ENCODE measurements at places on chromosomes 4 and X.

DNA sequence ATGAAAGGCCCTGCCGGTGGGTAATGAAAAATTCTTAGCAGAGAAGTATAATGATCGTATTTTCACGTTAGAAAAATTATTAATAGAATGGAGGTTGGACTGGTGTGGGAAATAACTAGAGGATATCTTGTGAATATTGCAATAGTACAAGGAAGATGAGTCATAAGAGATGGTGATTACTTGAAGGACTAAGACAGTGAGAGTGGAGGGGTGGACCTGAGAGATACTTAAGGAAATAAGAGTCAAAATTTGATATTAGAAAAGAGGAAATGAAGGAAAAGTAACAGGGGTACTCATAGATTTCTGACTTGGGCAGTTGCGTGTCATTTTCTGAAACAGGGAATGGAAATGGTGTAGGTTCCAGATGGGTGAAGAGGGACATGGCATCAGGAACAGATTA lies 1.7 kb upstream of the USP53 start:
- DNase-seq: no peak

DNA sequence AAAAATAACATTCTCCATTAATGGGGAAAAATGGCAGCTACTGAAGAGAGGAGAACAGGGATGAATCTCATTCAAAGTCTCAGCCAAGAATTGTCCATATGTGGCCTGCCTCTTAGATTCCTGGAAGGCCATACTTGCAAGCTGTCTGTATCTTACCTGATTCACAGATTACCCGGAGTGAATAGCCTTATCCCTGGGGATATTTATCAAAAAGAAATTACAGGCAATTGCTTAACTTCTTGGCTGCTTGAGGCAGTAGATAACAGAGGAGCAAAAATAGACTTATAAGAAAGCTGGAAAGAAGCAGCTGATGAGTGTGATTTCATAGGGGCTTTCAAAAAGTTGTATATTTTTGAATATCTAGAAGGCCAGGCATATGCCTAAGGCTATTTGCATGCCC lies 68.8 kb upstream of the PPP1R2C start:
- DNase-seq: no peak

GRCh38 chr4:145887241-145887991 lies 51.2 kb downstream of the ZNF827 start:
- DNase-seq: no peak

GRCh38 chrX:20988118-20988517 lies 386.1 kb upstream of the CNKSR2 start:
- DNase-seq: no peak

DNA sequence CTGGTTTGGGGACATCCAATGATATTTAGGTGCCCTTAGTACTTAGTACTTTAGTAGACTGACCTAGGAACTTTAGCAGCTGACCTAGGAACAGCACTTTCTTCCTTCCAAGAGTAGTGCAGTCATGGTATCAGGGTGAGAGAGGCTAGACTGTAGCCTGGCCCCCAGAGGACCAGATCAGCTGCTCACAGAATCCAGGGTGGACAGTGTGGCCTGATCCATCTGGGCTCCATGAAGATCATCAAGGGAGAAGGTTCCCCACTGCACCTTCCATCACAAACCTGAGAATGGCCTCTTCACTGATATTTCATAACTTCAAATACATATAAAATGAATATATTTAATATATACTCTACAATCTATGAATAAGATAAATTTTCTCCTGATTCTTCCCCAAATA lies 59.0 kb upstream of the TLR3 start:
- no peak for DNase-seq

DNA sequence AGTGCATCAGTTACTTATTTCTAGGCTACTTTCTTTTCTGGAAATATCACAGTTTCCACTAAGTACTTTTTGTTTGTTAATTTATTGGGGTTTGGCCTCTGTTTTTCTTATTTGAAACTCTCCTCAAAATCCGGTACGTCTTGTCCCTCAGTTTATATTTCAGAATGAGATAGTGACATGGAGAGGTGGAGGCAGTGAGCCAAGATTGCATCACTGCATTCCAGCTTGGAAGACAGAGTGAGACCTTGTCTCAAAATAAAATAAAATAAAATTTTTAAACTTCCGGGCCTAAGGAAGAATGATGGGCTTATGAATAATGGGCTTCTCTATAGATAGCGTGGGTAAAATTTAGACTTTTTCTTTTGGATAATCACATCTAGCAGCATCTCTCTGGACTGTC lies 567.8 kb downstream of the TRIML1 start:
- no peak for DNase-seq

- peak; percentile 67 for DNase-seq
These were observed 810 bp downstream of the SPRY1 start for GRCh38 chr4:123397144-123398065.

- DNase-seq: no peak
These were observed 32.5 kb downstream of the ETDB start for GRCh38 chrX:135087867-135088266.

GRCh38 chr4:176583278-176583677 lies 209.4 kb downstream of the VEGFC start:
- no peak for DNase-seq

DNA sequence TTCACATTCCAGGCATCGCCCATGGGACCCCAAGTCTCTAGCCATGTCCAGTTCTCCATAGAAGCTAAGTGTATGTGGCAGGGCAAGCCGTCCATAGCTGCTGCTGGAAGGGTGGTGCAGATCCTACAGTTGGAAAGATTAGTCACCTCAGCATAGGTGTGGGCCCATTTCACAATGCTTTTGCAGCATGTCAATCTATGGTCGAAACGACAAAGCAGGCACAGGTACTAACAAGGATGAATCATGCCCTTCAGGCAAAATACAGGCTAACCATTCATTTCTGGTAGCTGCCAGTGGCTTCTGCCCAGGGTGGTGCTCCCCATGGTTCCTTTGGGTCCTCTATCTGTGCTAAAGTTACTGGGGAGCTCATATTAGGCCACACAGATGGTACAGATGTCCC lies 225.2 kb downstream of the ADGRL3 start:
- no peak for DNase-seq

- DNase-seq: no peak
These were observed at the start of gene ADGRG2 for GRCh38 chrX:19121898-19122640. ADGRG2 (minus strand) TSS chrX:19122468; CDS start chrX:19068834, 53,634 bp downstream.

DNA sequence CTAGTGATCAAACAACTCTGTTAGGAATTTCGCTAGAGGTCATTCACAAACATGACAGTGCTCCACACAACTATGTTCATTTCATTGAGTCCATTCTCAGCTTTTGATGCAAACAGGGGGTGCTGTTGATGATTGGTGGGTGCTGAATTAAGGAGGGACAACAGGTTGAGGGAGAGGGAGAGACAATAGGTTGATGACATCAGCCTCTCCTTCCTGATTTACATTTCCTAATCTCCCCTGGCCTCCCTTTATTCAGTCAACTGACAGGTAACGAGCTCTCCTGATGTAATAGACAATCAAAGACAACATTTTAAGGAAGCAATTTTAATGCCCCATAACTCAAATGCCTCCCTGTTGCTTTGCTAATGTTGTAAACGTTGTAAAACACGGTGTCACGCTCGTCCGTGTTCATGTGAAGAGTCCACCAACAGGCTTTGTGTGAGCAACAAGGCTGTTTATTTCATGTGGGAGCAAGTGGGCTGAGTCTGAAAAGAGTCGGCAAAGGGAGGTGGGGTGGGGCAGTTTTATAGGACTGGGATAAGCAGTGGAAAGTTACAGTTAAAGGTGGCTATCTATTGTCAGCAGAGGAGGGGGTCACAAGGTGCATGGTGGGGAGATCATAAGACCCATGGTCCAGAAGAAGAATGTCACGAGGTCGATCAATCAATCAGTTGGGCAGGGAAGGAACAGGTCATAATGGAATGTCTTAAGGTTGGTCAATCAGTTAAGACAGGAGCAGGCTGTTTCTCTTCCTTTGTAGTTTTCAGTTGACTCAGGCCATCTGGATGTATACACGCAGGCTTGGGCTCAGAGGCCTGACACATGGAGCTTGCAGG lies 4.8 kb upstream of the GAR1 start:
- no peak for DNase-seq

GRCh38 chr4:38323141-38323641 lies 340.8 kb upstream of the KLF3 start:
- DNase-seq: no peak

DNA sequence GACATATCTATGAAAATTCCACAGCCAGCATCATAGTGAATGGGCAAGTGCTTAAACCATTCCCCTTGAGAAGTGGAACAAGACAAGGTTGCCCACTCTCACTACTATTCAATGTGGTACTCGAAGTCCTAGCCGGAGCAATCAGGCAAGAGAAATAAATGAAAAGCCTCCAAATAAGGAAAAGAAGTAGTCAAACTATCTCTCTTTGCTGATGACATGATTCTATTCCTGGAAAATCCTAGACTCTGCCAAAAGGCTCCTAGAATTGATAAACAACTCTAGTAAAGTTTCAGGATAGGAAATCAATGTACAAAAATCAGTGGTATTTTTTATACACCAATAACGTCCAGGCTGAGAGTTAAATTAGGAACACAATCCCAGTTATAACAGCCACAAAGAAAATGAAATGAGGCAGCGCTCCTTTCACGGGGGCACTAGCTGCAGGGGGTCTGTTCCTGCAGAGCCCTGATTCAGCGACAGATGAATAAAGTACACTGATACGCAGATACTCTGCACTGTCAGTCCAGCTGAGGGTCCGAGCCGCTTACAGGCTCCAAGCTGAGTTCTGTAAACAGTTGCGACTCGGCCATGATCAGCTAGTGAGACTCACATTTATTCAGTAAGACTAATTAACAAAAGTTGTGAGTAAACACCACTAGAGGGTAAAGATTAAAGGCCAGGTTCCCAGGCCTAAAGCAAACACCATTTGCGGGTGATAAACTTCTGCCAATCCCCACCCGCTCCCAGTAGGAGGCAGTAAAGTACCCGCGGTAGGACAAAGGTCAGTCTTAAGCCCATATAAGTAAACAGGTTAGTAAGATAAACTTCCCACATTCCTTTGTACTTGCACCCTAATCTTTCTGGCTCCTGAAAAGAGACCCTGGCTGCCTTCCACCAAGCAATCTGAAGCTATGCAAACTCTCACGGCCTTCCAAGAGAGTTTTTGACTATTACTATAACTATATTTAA lies 290.6 kb upstream of the GRID2 start:
- no peak for DNase-seq

DNA sequence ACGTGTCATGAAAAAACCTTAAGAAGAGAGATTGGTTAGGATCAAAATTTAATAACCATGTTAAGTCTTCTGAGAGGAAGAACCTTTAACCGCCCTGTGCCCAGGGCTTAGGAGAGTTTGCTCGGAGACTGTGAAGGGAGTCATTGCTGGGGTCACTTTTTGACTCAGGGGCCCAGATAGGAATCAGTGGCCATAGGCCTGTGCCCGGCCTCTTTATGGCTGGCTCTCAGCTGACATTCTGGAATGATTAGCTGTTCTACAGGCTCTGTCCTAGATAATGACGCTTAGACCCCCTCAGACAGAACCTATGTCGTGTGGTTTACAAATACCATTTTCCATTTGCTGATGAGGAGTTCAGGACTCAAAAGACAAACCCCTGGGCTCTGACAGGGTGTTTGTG lies 174.1 kb downstream of the DCLK2 start:
- DNase-seq: no peak

- DNase-seq: no peak
These were observed 34.7 kb downstream of the CSN3 start for GRCh38 chr4:70277121-70277520.

GRCh38 chrX:104187931-104188330 lies 21.7 kb downstream of the FAM199X start:
- DNase-seq: no peak

DNA sequence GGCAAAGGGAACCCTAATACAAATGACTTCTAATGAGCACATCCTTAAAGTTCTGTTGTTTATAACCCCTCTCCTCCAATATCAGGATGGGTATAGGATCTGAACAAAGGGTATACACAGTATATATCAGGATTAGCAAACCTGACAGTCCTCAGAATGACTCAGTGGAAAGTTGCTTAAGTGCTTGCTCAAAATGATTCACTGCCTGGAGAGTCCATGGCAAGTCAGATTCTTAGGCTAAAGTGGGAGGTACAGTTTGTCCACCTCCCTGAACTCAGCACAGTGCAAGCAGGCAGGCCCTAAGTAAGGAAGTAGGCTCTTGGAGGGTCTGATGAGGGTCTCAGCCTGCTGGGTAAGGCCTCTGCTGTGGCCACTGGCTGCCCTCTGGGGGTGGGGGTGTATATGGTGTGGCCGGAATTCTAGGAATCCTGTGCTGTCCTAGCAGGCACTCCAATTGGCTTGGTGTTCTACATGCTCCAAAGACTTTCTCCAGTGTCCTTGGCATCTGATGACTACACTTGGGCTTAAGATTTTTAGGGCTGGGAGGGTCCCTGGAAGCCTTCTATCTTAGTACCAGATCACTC lies 54.3 kb downstream of the CHRDL1 start:
- DNase-seq: no peak

- DNase-seq: no peak
These were observed 168.9 kb downstream of the AMELX start for GRCh38 chrX:11462136-11462535.

- DNase-seq: no peak
These were observed 19.4 kb downstream of the SEPTIN11 start for GRCh38 chr4:76968937-76969336.

GRCh38 chrX:4754878-4755604 lies 1041.6 kb upstream of the PRKX start:
- no peak for DNase-seq

DNA sequence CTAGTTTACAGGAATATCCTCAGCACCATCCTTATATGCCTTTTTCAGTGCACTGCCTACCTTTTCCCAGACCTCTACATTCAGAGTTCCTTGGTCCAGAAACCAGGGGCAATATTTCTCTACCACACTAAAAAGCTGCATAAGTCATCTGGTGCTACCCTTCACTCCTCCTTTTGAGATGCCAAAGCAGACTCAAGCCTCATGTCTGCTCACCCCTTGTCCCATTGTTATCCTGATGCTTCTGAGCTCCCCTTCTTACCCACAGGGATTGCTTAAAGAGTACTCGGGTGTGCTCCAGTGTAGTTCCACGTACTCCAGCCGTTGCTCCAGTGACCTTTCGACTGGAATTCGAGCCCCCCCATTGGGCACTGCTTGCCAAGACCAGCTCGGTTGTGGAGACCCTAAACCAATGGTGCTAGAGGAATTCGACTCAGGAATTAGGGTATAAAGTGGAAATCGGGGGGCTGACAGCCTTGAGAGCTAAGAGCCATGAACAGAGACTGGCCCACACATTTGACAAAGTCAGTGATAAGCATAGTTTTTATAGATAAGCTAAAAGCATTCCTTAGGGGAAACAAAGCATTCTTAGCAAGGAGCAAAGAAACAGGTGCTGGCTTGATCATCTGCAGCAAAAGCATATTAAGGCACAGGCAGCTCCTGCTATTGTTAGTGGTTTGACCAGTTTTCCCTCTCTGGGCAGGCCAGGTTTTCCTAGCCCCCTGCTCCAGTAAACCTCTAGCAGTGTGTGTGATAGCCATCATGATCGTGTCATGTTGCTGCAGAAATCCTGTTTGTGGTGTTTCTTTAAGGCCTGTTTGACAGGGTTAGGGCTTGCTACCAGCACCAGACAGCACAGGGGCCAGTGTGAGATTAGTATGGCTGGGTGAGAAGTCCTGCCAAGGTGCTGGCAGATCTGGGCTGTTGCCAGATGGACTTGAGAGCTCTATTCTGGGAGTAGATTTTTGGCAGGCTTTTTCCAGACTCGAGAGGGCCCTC lies 57.5 kb upstream of the WDR1 start:
- no peak for DNase-seq
